ENCODE measurements at places on chromosomes 1 and 21. TPM values are rescaled to one million over a fixed set of nuclear protein-coding genes. Genes with fewer than 3 reads are reported as not detected.

Gene OR2T35
- total RNA-seq = not detected

Gene OLFML2B
- 2.0 TPM for total RNA-seq

Gene S100A5
- not detected for total RNA-seq

Gene AGT
- 1.2 TPM for total RNA-seq

Gene CELA3B
- not detected for total RNA-seq

Gene CFHR4
- not detected for total RNA-seq

Gene USH2A
- not detected for total RNA-seq

Gene SRP9
- total RNA-seq = 317 TPM

Gene CROCC
- total RNA-seq = 8.5 TPM

Gene PTGER3
- not detected for total RNA-seq

Gene CNR2
- total RNA-seq = not detected

Gene SLC35F3
- 0.71 TPM for total RNA-seq

Gene FTCD
- total RNA-seq = not detected

Gene FMO2
- not detected for total RNA-seq

Gene VSIG8
- total RNA-seq = not detected

Gene DEPDC1
- 24.8 TPM for total RNA-seq

Gene UBASH3A
- total RNA-seq = not detected

Gene LDLRAP1
- 19.6 TPM for total RNA-seq

Gene SYCP1
- not detected for total RNA-seq

Gene LEMD1
- not detected for total RNA-seq

Gene AMY1B
- not detected for total RNA-seq

Gene PLA2G5
- total RNA-seq = not detected

Gene MX2
- total RNA-seq = 0.86 TPM

Gene NEXN
- 2.9 TPM for total RNA-seq

Gene BLACAT1
- not detected for total RNA-seq

Gene TIPRL
- total RNA-seq = 36.6 TPM

Gene TRIM63
- total RNA-seq = not detected

Gene DNAJC28
- 0.18 TPM for total RNA-seq

Gene SAMD13
- total RNA-seq = 0.58 TPM

Gene INAVA
- not detected for total RNA-seq

Gene NUF2
- 25.7 TPM for total RNA-seq

Gene SPRR4
- total RNA-seq = not detected

Gene CYP2J2
- 0.18 TPM for total RNA-seq

Gene AKIRIN1
- total RNA-seq = 35.2 TPM

Gene CFAP107
- not detected for total RNA-seq

Gene SPSB1
- 11.9 TPM for total RNA-seq

Gene ZNF697
- total RNA-seq = 7.8 TPM
